Heart left ventricle (tissue), 16 donors: ENCODE measurements at places on chromosomes 7 and 10. TPM values are rescaled to one million over a fixed set of nuclear protein-coding genes. Genes with fewer than 3 reads are reported as not detected.

GALNT11 gene
- total RNA-seq, result 13.5 TPM

ADAM22 gene
- 3.4 TPM for total RNA-seq

TMEM248 gene
- total RNA-seq, result 47.2 TPM

IL2RA gene
- total RNA-seq, result 11.1 TPM

LRRC61 gene
- total RNA-seq, result 4.5 TPM

PTPRN2 gene
- total RNA-seq, result 1.2 TPM

PNLIPRP3 gene
- not detected for total RNA-seq
